ENCODE measurements at places on chromosomes 1 and 21.

GRCh38 chr1:10788592-10789006, 7.8 kb downstream of the CASZ1 start:
- DNase-seq, result no peak

- no peak for DNase-seq
Observed at GRCh38 chr21:37582590-37582989, 216.0 kb downstream of the DYRK1A start.

- DNase-seq, result no peak
Observed at GRCh38 chr1:197696372-197696771, 78.9 kb downstream of the DENND1B start.

GRCh38 chr1:220843481-220844011, 35.7 kb upstream of the HLX start:
- no peak for DNase-seq

- no peak for DNase-seq
Observed at GRCh38 chr1:163399001-163399400, 77.2 kb downstream of the NUF2 start.

DNA sequence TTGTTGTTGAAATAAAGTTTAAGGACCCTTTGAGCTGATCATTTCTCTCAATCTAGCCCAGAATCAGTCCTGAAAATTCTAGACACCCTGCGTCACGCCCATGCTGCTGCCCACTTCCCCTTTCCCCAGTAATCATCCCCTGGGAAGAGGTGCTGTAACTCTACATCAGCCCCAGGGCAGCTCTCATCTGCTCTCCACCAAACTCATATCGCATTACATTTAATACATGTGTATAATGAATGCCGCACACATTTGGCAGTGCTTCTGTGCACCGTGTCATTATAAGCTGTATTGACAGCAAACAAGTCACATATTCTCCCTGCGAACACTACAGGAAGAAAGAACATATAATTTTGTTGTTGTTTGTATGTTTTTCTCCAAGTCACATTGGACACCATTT, 539.7 kb upstream of the DAB1 start:
- no peak for DNase-seq

GRCh38 chr1:53549781-53550180, 90.6 kb downstream of the DMRTB1 start:
- DNase-seq, result no peak

- DNase-seq, result no peak
Observed at GRCh38 chr1:94239796-94240195, 2.4 kb upstream of the ARHGAP29 start.

- DNase-seq, result no peak
Observed at GRCh38 chr1:11518791-11519628, 40.1 kb downstream of the DISP3 start.

DNA sequence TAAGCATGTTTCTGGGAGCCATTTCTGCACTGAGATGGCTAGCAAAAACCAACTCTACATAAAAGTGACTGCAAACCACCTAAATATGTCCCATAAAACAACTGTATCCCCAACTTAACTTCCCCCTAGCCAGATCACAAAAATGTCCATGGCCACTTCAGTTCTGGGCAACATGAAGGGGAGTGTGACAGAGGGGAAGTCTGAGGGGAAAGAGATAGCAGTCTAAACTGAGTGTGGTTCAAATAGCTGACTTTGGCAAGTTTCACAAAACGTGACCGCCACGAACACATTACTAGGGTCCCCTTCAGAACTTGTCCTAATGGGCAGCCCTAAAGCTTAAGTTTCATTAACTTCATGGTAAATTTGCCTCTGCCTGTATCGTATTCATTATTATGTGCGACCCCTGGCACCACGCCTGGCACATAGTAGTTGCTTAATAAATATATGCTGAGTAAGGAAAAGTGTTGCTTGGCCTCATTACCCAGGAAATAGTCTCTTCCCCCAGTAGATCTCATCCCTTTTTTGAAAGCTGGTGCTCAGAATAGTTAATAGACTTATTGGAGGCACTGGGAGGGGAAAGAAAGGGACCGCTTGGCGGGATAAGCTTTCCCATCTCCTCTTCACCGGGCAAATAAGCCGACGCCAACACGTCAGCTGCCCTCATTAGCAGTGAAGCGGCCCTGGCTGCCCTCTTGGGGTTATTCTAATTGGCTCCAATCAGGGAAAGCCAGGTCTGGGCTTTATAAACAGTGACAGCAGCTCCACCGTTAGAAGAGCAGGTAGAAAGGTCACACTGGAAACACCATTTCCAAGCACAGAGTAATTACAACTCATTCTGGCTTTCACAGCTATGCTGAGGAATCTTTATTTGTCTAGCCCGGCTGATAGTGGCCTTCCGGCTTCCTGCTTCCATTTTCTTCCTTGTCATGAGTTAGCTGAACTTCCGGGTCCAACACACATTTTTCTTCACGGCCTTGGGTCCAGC, 122.1 kb downstream of the LRIG2 start:
- no peak for DNase-seq

GRCh38 chr1:111253876-111254275, 26.4 kb downstream of the CHI3L2 start:
- no peak for DNase-seq

DNA sequence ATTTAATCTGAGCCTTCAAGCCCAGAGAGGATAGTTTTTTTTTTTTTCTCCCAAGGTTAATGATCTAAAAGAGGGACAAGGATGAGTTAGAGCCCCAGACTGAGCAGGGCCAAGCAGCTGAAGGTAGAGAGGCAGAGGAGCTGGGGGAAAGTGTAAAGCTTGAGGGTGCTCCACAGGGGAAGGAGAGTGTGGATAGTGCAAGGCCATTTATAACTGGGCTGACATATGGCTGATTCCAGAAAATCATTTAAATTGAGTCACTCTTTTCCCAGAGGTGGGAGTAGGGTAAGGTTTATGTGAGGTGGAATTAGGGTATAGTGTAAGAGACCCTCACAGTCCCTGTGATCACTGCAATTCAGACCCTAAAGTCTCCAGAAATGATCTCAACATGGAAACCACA, 55.8 kb downstream of the BEND5 start:
- no peak for DNase-seq

DNA sequence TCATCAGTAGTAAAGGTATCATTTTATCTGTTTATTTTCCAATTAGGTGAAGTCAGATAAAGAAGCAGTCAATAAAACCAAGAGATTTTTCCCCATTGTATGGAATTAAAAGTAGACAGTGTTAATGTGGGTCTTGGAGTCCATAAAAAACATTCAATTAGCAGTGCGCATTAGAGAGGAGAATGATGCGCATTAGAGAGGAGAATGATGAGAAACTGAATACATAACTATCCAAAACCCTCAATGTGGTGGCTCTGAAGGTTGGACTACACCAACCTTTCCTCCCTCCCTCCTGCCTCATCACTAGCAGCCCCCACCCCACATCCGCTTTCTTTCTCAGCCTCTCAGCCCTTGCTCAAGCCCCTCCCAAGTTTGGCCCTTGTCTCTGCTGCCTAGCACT, 99.5 kb downstream of the DAB1 start:
- DNase-seq, result no peak

DNA sequence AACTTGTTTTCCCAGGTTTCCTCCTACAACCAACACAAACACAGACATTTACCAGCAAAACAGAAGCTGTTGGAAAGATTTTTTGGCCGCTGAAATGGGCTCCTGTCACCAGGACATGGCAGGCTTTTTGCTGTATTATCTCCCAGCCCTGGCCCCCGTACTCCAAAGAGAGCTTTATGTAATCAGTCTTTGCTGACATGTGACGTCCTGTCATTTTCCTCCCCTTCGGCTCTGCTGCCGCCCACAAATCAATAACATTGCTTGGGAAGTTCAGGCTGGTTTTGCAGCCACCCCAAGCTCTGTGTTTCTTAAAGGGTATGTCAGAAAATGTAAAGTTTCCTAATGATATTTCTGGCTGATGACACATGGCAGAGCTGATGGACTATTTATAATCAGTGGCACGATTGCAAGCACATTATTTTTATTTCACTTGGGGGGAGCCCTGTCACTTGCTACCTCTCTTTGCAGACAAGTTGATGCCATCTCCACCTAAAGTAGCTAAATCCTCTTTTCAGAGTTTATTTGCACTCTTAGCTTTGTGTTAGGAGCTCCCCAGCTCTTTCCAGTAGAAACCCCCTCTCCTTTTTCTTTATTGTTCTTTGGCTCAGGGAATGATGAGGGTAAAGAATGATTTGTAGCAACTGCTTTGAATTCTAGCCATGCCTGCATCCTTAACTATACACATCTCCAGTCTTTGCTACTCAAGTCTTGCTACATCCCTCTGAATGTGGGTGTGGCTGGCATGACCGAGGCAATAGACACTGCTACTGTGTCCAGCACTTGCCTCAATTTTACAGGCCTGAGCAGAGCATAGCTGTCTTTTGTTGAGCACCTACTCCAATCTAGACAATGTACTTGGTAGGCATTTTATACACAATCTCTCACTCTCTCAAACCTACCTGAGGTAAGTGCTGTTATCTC, 67.3 kb downstream of the ELAVL4 start:
- DNase-seq, result no peak

DNA sequence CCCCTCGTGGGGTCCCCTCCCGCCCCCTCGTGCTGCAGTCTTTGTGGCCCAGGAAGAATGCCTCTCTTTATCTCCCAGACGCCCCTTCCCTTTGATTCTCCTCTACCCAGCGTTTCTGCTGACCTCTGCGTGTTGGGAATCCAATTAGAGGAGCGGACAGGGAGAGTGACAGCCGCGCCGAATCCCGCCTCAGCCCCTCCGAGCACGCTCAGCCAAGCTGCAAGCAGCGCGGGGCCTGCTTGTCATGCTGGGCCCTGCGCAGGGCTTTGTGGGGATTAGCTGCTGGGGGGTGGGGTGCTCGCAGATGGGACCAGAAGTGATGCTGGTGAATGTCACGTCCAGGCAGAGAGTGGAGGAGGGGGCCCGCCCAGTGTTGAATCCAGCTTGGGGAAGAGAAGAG, 91.1 kb downstream of the EPHB2 start:
- DNase-seq, result no peak
